ENCODE measurements at places on chromosomes 6 and 20.

DNA sequence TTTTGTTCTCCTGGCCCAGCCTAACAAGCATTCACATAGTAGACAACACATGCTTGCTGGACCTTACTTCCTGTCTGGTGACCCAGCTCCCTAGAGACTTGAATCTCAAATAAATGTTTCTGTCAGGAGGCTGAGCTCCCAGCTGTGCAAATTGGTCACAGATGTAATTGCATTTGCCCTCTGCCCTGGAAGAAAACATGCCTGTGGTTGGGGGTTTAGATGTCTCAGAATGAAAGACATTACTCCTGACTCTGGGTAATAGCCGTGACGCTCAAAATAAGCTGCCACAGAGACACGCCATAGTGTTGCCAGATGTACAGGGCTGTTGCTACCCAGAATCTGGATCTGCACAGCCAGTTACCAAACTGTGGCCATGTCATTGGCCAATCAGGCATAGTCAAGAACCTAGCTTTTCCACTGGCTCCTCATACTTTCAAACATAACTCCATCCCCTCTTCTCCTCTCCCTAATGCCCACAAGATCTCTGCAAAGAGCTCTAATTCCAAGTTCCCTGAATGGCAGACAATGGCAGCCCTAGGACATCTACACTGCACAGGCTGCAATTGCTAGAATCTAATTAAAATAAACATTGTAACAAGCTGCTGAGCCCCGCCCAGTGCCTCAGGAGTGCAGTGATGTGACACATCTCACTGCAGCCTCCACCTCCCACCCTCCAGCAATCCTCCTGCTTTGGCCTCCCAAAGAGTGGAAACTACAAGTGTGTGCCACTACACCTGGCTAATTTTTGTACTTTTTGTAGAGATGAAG is 32.8 kb upstream of the GMPR start:
- DNase-seq: no peak

- DNase-seq: no peak
These were observed 9.3 kb upstream of the ZFP64 start for GRCh38 chr20:52200870-52201269.

- no peak for DNase-seq
These were observed 846 bp downstream of the ZSCAN31 start for GRCh38 chr6:28335040-28335563.

GRCh38 chr6:129635396-129636130 is 74.4 kb downstream of the ARHGAP18 start:
- DNase-seq: no peak
